NCI-H1436 treated with DMSO at 0.1 percent for 48 hours (cell line): ENCODE measurements at places on chromosomes 7 and 10.

DNA sequence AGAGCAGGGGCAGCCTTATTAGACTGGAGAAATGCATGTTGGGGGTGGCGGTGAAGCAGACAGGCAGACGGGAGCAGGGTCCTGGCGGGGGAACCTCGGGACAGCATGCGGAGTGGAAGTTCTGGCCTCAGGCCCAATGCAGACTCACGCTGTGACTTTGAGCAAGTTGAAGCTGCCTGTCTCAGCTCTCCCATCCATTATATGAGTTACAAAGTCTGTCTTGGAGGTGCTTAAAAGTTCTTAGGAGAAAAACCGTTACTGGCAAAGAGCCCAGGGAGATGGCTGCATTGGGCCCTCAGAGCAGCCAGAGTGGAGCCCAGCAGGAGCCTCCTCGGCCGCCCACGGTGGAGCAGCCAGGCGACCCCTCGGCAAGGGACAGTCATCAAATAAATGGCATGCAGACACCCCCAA, 509.5 kb downstream of the PLXNA4 start:
- no peak for DNase-seq

DNA sequence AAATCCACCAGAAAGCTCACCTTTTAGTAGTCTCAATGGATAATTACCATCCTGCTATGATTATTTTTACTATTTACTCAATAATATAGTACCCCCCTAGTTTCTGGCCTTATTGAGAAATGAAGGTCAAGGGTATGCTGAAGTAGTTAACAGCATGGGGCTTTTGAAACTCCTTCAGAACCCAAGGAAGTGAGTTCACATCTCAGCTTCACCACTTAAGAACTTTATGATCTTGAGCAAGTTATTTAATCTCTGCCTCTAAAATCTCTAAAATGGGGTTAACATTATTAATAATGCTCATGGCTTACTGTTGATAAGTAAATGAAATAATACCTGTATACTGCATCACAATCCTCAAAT, 5.8 kb downstream of the MTPN start:
- no peak for DNase-seq

DNA sequence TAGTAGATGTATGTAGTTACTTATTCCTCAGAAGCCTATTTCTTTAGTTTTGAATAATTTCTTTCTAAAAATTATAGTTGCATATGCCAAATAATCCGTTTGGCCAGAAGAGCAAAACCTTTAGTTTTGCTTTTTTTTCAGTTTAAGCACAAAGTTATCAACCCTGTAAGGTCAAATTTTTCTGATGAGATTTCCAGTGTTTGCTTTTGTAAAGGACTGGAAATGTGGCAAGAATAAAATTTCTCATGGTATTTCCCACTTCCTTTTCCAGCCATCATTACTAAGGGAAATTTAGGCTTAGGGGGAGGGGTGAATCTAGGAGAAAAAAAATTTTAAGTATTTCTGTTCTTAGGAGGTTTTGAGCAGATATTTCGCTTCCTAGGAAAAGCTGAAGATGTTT, 7.6 kb downstream of the CALD1 start:
- DNase-seq: no peak

DNA sequence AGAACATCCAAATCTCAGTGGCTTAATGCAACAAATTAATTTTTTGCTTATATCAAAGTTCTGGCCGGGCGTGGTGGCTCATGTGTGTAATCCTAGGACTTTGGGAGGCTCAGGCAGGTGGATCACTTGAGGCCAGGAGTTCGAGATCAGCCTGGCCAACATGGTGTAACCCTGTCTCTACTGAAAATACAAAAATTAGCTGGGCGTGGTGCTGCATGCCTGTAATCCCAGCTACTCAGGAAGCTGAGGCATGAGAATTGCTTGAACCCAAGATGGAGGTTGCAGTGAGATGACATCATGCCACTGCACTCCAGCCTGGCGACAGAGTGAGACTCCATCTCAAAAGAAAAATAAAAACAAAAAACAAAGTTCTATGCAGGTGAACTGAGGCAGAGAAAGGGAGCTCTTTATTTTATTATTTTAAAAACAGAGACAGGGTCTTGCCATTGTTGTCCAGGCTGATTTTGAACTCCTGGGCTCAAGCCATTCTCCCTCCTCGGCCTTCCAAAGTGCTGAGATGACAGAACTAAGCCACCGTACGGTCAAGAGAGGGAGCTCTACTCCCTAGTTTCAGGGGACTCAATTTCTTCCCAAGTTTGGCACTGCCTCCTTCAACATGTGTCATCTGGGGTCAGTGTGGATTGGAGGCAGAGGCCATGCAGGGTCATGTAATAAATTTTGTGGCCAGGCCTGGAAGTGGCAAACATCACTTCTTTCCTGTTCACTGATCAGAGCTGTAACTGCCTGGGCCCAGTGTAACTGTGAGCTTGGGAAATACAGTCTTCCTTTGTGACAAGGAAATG, 2.4 kb downstream of the ADCK2 start:
- DNase-seq: no peak

DNA sequence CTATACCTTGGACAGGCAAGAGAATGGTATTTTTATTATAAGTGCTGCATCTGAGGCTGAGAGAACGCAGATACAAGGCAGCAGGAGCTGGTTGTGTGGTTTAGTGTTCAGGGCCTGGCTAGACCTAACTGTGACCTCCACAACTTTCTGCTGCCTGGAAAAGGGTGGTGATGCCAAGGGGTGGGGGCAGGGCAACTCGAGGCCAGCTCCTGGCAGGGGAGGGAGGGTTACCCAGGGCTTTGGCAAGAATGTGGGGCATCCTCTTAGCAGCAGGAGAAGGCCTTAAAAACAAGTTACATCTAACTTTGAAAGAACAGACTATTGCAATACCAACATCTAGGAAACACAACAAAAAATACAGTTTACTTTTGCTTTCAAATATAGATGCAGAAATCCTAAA, 13.0 kb downstream of the MXI1 start:
- DNase-seq: no peak

GRCh38 chr10:89524279-89524678, 11.1 kb downstream of the SLC16A12 start:
- no peak for DNase-seq

- DNase-seq: no peak
These were observed 297.3 kb downstream of the EXOC4 start for GRCh38 chr7:133550145-133550544.

- DNase-seq: no peak
These were observed 202.7 kb upstream of the PRSS58 start for GRCh38 chr7:142460402-142461117.

DNA sequence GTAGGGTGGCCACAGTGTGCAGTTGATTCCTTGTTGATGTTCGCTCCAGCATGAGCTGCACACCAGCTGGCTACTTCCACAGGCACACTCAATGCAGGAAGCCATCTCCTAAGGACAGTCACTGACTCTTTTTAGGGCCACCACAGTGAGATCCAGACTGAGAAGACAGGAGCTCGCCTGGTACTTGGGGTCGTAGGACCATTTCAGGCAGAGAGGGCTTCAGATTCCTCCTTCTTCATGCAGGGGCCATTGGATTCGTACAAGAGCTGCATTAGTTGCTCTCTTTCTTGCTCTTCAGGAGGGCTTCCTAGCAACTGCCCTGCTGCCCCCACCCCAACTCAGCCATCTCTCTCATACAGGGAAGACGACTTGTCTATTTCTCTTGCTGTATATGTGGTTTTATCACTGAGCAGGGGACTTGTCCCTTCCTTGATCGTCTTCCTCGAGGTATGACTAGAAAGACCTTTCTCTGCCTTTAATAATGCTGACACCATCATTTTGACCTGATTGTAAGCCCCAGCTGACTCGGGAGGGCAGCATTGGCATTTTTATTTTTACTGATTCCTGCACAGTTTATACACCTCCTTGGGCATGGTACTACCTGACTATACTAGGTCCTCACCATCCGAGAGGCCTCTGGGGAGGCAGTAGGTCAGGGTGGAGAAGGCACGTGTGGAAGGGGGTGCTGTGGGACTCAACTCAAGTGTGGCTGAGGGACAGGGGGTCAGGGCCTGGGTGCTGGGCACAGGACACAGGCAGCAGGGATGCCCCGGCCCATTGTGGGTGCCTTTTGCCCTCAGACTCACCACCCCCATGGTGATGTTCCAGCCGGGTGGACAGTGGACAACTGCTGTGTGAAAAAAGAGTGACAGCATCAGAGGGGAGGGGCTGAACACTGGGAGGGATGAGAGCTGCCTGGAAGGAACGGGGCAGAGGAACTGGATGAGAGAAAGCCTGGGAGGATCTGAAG, 136.7 kb upstream of the ZNF746 start:
- DNase-seq: no peak

- no peak for DNase-seq
These were observed 194.4 kb upstream of the TCF7L2 start for GRCh38 chr10:112755446-112756234.

DNA sequence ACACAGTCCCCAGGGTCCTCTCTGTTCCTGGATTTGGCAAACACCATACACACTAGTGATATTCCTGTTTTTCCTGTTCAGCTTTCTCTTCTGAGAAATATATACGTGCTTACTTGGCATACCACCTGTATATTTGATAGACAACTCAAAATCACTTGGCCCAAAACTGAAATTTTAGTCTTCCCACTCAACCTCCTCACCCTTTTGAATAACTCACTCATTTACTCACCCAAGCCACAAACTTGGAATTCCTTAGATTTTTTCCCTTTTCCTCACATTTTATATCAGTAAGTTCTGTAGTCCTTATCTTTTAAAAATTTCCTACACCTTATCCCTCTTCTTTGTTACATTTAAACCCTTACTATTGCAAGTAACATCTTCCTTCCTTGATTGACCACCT, 143.4 kb downstream of the PPP1R3A start:
- no peak for DNase-seq

DNA sequence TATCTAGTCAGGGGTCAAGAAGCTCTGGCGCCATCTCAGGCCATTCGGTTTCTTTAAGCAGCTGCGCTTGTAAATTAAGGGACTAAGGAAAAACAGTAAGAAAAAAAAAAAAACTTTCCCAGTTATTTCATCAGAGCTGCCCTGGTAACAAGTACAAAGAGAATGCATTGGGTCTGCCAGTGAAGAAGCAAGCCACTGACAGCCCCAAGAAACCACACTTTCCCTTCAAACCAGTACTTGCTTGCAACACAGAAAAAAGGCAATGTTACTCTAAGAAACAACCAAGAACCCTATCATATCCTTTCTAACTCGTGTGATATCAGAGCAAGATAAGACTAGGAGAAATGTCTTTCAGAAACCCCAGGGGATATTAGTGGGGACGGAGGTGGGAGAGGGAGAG, 40.6 kb upstream of the AOAH start:
- DNase-seq: no peak
